Fibroblast of gingiva (primary cell): ENCODE measurements at places on chromosomes 4 and X.

GRCh38 chr4:31998807-31999206 is 1278.6 kb downstream of the PCDH7 start:
- no peak for DNase-seq

- no peak for DNase-seq
Observed at GRCh38 chr4:99714179-99714578, 56.6 kb upstream of the C4orf54 start.

DNA sequence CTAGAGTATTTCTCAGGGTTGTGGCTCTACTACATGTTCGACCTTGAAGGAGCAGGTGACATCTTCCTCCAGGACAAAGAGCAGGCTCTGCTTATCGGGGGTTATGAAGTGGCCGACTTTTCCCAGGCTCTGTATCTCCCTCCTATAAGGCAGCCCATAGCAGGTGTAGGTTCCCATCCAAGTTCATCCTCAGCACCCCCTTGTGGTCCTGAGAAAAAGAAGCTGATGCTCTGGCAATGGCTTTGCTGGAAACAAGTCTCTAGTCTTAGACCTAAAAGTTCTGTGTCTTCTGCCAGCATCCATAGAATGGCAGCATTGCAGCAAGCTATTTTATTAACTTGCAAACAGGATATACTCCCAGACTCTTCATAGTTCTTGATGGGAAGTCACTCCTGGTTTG is 836.6 kb upstream of the PRKX start:
- DNase-seq = no peak

DNA sequence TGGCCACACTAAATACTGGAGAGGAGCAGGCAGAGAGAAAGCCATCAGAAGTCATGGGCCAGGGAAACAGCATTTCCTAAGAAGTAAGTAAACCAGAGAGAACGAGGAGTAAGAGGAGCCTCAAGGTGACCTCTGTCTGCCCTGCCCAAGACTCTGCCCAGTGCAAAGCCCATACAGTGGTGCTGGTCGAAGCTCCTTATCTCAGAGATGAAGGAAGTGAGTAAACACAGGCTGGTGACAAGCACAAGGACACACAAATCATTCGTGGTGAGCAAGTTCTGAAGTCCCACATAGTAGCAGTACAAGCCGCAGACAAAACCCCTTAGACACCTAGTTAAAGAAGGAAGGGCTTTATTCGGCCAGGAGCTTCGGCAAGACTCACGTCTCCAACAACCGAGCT is 62.7 kb downstream of the DCTD start:
- DNase-seq = no peak

DNA sequence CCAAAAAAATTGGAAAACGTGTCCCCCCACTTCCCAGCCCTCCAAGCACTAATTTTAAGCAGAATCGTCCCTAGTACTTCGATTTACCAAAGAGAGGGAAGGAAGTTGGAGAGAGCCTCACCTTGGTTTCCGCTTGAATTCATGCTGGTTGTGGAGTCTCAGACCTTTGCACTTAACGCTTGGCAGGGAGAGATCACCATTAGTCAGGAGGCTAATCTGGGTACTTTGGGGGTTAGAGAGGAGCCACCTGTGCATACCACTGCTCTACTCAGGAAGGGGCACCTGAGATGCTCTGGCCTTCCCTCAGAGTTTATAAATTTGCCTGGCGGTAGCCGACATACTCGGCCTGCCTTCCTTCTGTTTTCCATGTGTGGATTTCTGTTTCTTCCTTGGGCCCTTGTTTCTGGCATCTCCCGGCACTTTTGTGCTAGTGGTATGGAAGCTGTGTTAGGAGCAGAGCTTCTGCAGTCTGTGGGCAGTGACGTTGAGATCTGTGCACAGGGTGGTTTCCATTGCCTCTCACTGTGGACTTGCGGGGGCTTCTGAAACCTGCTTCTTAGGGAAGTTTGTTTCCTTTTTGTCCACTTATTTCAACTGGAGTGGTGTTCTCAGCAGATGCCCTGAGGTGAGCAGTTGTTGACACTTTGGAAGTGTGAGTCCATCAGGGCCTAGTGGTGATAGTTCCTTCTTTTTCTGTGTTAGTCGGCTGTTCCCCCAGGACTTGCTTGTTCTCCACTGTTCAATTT is 104.2 kb downstream of the TMEM131L start:
- DNase-seq = no peak

DNA sequence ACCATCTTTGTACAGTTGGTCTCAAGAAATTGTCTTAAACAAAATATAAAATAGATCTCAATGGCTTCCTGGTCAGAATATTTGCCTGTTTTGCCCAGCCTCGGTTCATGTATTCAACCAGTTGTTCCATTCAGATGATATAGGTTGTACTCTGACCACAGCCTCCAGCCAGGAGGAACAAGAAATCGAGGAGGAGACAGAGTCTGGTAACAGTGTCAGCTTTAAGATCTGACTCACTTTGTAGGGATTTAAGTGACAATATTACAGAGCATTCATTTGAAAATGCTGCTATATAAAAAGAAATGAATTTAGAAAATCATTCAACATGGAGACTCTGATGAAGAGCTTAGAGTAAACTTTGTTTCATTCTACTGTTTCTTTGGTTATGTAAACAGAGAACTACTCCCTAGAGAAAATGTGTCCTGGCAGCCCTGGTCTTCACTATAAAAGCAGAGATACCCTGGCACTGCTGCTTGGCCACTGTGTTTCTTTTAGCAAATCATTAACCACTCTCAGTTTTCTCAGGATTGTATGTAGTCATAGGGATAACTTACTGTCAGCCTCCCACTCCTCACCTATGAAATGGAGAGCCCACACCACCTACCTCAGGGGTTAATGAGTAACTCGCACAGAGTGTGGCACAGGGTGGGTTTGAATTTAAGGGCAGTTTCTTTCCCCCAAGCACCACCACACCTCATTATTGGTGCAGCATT is 53.5 kb downstream of the PAGE2 start:
- no peak for DNase-seq

- peak; percentile 82 for DNase-seq
Observed at GRCh38 chr4:53702334-53703266, 111.3 kb upstream of the LNX1 start.

DNA sequence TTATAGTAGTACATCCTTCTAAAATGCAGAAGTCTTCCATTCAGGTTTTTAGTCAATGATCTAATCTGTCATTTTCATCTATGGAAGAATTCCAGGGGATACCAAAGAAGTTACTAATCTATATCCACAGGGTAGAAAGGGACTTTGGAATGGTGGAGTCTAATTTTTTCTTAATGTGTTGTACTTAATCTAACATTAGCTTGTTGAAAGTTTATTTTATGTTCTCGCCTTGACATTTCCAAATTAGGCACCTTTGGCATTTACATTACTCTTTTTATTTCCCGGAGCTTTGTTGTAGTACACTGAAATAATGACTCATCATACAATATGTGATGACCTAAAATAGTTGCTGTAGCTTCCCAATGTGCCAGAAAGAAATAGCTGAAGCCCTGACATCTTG is 91.5 kb downstream of the HTR2C start:
- DNase-seq = peak; percentile 67

GRCh38 chr4:159481936-159482335 is 379.1 kb downstream of the RAPGEF2 start:
- DNase-seq = no peak

- no peak for DNase-seq
Observed at GRCh38 chr4:179605196-179605595, 2163.0 kb upstream of the AGA start.

DNA sequence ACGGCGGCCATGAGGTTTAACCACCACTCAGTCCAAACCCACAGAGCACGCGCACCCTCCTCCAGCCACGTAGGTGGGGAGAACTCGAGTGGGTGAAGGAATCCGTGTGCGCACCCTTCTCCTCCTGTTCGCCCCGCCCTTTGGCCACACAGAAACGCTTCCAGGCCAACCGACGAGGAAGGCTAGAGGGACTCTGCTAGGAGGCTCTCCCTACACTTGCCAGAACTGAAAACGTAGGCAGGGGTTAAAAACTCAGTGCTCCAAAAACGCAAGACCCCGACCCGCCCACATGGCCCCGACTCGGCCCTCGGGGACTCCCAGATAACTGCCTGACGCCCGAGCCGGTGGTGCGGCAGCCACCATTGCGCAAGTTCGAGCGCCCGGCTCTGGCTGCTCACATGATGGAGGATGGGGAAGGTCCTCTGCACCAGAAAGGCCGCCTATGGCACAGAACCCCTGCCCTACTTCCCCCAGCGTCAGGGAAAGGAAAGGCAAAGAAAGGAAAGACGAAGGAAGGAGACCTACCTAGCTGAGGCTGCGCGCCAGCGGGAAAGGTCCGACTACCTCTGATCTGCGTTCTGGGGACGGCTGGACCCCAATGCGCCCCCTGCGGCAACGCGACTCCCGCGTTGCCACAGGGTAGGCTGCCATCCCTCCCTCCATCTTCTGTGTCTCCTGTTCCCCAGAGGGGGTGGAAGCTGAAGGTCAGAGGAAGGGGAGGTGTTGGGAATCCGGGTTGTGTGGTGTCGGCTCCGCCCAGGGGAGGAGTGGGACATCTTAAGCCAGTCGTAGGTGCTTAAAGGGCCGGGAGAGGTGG is 201.9 kb upstream of the AGTR2 start:
- DNase-seq = peak; percentile 45

- DNase-seq = peak; percentile 13
Observed at GRCh38 chrX:67545893-67546495, 2.2 kb downstream of the AR start.

- DNase-seq = peak; percentile 89
Observed at GRCh38 chr4:155566354-155566753, 100.3 kb upstream of the GUCY1A1 start.

GRCh38 chr4:10226756-10227155 is 110.2 kb upstream of the WDR1 start:
- no peak for DNase-seq

DNA sequence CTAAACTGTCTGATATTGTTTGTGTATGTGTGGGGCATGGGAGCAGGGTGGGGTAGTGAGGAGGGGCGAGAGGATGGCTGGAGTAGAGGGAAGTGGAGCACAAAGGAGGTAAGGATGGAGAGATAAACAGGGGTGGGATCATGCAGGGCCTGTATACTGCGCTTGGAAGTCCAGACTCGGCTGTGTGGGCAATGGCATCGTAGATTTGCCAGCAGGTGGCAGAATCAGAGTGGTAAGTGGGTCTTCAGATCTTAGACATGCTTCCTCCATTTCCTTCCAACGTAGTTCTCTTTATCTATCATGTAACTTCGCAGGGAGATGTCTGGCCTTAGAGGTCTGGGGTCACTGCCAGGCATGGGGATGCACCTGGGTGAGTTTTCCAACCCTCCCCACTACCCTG is 155.5 kb downstream of the PDGFRA start:
- DNase-seq = no peak

GRCh38 chrX:48958635-48959094 is 1.3 kb upstream of the OTUD5 start:
- peak; percentile 64 for DNase-seq

DNA sequence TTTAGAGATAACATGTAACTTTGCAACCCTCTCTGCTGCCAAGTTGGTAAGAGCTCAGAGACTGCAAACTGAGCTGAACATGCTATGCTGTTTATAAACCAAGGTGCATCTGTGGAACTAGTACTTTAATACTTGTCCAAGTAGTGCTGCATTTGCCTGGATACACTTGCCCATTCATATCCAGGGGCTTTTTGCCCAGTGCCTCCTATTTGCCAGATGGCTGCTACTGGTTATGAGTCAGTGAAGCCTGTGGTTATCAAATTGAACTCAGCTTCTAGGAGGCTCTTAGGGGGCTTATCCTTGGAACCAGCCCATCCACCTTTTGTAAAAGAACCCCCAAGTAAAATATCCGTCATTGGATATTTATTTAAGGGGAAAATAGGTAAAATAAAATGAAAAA is 79.6 kb downstream of the AFF2 start:
- DNase-seq = no peak

DNA sequence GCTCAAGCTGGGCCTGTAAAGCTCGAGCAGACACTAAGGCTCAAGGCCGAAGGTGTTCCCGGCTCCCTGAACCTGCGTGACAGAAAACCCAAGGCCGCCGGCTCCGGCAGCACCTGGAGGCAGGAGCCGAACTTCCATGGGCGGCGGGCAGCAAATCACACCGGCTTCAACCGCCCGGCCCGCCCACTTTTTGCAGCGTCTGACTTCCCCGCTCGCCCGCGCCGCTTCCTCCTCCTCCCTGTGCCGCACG is 940 bp upstream of the NSD2 start:
- DNase-seq = peak; percentile 77

- no peak for DNase-seq
Observed at GRCh38 chr4:147327322-147327721, 153.6 kb upstream of the EDNRA start.

DNA sequence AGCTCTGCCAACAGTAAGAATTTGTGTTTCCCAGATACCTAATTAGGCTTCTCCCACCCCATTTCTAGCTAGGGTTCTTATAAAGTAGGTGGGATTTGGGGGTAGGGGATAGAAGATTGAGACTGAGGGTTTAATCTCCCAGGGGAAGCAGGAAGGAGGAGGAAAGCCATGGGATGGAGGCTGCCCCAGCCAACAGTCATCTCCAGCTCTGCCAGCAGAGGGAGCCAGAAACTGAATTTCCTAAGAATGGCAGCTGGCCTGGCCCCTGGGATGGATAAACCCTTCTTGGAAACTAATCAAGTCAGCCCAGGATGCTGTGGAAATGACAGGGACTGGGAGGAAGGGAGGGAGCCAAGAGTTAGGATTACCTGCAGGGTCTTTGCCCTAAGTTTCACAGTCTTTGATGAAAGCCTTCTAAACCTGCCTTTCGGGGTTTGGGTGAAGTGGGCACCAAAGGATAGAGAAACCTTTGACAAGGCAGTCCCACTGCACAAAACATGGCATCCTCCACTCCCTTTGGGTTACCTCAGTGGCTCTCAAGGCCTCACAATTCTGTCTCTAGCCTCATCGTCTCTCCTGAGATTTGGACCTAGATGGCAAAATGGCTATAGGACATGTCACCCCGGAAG is 6.7 kb upstream of the ERCC6L start:
- peak; percentile 43 for DNase-seq

GRCh38 chr4:10021653-10022023 is 341 bp upstream of the SLC2A9 start:
- DNase-seq = no peak

GRCh38 chr4:102453827-102454226 is 47.3 kb upstream of the NFKB1 start:
- DNase-seq = no peak

DNA sequence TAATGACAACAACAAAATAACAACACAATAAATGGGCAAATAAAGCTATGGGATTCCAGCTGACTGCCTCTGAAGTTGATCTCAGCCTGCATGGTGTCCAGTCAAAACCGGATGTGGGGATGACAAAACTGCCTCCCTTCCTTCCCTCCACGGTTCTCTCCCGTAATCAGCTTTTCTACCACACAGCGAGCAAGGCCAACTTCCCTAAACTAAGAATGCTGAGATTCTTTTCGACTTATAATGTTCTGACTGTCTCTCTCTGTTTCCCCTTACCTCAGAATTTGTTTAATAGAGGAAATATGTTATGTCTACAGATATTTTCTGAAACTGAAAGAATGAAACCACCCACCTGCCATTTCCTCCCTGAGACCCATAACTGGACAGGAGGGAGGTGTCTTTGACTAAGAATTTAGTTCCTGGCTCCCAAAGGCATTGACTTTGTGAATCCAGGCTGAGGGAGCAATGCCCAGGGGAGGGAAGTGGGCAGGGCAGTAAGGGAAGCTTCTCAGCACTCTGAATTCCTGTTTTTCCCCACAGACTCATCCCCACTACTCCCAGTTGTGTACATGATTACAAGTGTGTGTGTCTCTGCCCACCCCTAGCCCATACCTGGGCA is 1.0 kb upstream of the TLR1 start:
- no peak for DNase-seq

- no peak for DNase-seq
Observed at GRCh38 chr4:11537846-11538245, 109.2 kb upstream of the HS3ST1 start.

GRCh38 chr4:51849430-51849829 is 6.5 kb downstream of the DCUN1D4 start:
- DNase-seq = no peak
